ENCODE measurements at places on chromosomes 5 and 9. TPM values are rescaled to one million over a fixed set of nuclear protein-coding genes. Genes with fewer than 3 reads are reported as not detected.

GRCh38 chr5:39108987-39109386 lies 34.8 kb upstream of the RICTOR start:
- DNase-seq: no peak

DNA sequence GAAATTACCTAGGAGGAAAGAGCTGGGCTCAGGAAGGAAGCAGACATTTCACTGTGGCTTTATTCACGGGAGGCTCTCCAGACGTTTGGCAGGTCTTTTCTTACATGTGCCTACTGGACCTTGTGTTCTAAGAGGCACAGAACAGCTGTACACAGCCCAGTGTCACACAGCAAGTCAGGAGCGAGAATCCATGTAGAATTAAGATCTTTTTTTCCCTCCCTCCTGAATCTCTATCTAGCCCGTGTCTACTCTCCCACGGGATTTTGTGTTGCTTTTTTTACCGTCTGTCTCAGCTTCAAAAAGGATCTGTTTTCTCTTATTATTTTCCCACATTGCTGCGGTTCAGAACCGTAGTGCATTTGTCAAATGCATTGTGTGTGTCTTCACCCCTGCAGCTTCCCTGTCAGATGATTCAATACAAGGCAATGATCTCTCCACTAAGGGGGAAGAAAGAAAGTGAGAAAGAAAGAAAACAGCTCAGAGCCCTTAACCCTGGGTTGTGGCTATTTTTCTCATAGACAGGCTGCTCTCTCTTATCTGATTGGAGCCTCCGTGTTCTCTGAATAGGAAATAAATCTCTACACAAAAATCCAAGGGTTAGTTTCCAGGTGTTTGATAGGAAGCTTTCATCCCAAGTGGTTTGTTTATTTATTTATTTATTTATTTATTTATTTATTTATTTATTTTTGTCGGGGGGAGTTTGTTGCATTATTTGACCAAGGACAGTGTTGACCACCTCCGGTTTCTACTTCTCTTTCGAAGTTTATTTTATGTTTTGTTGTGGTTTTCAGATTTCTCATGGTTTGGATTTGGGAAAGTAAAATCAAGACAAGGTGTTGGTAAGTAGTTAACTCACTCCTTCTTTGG lies 191.0 kb downstream of the NTRK2 start:
- no peak for DNase-seq

DNA sequence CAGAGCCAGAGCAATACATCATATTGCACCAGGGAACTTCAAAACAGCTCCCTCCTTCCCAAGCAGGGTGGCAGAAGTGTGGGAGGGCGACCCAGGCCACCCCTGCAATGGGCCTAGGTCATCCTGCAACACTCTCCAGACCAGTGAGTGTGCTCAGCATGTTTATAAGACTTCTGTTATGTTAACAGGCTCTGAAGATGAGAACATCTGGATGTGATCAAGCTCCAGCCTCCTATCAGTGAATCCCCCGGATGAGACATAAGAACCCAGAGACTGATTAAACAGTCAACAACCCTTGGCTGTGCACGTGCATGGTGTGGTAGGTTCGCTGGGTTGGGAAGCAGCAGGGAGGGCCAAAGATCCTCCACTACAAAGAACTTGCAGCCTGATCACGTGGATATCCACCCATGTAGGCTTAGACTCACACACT lies 63.3 kb downstream of the ABCA1 start:
- no peak for DNase-seq

DNA sequence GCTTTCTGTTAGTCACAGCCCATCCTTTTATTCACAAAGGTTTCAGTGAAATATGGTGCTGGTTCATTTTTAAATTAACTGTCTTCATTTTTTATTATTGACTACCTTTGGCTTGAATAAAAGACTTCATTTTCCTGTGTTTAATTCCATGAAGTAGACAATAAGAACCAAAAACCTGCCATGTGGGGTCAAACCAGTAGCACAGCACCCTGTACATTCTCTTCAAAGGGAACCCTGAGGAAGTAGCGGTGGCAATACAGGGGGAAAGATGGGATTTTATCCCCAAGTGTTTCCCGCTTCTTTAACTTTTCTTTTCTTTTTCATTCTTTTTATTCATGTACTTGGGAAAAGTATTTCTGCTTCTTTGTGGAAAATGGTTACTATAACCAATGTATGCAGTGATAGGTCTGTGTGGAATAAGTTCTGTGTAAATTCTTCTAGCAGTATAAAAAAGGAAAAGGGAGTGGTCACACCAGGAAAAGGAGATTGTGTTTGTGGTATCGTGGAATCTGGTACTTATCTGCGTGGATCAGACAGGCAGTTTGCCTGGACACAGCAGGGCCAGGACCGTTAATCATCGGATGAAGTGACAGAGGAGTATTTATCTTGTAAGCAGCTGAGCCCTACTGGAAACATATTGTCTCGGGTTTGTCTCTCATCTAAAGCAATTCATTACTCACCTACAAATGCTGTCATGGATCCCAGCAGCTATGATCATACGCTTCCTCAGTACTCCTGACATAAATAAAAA lies 94.2 kb downstream of the PPIC start:
- DNase-seq: no peak

GRCh38 chr5:14032918-14033317 lies 88.4 kb upstream of the DNAH5 start:
- DNase-seq: no peak

- no peak for DNase-seq
Observed at GRCh38 chr5:93348231-93348630, 232.8 kb downstream of the NR2F1-AS1 start.

- DNase-seq: no peak
Observed at GRCh38 chr9:75133396-75133795, 45.1 kb downstream of the OSTF1 start.

DNA sequence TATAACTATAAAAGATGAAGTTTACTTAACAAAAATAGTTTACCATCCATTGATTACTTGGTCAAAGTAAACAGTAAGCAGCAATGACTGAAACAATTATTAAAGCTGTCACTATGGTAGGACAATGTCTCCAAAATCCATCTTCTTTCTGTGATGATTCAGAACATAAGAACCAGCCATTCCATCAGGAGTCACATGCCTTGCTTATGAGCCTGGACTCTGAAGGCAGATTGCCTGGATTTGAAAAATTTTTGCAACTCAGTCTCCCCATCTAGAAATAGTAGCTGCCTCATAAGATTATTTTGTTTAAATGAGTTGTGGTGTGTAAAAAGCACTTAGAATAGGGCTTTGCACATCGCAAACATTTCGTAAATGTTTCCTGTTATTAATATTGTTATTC lies 136.2 kb downstream of the LIFR start:
- DNase-seq: no peak

GRCh38 chr5:163245584-163245983 lies 191.8 kb upstream of the CCNG1 start:
- no peak for DNase-seq

- DNase-seq: no peak
Observed at GRCh38 chr5:61450493-61451279, 118.6 kb downstream of the ZSWIM6 start.

GRCh38 chr5:117486261-117486660 lies 911.6 kb upstream of the SEMA6A start:
- no peak for DNase-seq

DNA sequence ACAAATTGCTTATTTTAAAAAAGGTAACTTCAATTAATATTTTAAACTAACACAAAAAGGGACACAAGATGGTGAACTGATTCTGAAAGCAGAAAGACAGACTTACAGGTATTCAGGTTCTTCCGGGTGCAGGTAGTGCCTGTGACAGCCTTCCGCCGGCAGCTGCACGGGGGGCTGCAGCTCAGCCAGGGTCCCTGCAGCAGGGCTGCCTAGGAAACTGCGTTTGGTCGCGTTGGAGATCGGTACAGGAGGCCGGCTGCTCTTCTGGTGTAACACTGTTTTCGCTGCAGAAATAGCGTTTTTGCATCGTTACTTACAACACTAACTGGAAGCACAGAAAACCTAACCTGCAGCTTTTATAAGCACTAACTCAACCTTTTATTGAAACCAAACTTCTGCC lies 80.0 kb downstream of the CAMSAP1 start:
- no peak for DNase-seq

- DNase-seq: no peak
Observed at GRCh38 chr5:109901628-109901981, 211.9 kb downstream of the MAN2A1 start.

DNA sequence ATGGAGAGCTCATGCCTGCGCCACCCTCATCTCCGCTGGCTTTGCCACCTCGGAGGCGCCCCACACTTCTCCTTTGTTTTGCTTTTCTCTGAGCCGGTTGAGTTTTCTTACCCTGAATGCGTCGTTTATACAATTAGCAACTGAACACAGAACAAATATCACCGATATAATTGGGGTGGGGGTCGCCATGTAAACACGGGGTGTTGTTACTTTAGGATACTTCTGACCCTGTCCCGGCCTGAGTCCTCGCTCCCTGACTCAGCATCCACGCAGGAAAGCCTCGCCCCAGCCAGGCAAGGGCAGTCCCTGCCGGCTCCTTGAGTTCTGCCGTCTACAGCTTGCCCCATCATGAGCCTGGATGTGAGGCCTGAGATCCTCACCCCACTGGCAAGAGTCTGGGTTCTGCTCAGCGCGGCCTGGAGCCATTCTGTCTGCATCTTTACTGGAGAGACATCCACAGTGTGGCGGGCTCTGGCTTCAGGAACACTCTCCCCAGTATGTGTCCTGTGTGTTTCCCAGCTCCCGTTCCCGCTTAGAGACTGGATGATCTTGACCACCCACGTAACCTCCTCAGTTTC lies 5.5 kb downstream of the NKX2-5 start:
- DNase-seq: no peak

DNA sequence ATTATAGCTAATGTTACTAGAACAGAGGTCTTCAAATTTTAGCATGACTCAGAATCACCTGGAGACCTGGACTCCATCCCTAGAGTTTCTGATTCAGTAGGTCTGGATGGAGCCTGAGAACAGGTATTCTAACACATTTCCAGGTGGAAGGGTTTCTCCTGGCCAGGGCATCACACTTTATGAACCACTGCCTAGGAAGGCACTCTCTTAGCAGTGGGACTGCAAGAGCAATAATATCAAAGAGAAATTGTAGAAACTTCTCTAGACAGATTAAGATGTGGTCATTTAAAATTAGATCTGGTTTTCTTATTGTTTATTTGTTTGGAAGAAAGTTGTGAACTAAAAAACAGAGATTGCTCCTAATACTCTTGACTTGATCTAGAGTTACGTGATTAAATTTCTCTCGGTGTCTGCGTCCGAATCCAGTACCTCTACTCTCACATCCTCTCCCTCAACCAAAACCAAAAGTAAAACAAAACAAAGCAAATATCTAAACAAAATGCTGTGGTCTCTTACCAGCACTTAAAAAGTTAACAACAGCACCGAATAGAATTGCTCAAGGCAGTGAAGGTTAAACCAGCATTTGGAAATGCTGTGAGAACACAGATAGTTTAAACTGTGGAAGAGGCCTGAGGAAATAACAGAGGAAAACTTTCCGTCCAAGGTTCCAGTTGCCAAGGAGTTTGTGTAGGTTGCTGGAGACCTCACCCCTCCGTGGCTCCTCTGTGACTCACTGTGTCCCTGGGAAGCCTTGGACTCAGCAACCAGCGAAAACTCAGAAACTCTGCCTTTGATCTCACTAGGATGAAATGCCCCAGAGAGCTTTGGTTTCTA lies 193.4 kb downstream of the ARRDC3 start:
- no peak for DNase-seq

- no peak for DNase-seq
Observed at GRCh38 chr9:115415450-115415849, 297.5 kb upstream of the TNC start.

DNA sequence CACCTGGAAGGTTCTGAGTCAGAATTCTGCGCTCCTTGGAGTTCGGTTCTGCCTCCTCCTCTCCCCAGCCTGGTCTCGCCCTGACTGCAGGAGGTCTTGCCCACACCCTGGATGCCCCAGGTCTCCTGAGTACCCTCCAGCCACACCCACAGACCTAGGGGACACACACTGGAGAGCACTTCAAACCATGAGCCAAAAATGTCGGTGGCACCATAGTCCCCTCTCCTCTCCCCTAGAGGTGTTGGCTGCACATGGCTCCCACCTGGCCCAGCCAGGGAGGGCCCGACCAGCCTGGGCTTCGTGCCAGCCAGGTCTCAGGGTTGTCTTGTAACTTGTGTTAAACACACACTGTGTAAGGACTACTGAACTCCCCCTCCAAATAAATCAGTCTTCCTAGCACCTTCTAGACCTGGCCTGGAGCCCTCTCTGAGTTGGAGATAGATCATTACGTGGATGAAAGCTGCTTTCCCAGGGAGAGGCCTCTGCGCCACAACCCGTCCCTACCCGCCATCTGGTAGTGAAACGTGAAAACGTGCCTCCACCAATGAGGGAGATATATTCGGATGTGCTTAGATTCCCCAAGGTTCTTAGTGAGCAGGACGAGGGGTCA lies 49.9 kb upstream of the CTSL start:
- DNase-seq: no peak

- DNase-seq: no peak
Observed at GRCh38 chr5:125109293-125109692, 362.9 kb upstream of the ZNF608 start.

DNA sequence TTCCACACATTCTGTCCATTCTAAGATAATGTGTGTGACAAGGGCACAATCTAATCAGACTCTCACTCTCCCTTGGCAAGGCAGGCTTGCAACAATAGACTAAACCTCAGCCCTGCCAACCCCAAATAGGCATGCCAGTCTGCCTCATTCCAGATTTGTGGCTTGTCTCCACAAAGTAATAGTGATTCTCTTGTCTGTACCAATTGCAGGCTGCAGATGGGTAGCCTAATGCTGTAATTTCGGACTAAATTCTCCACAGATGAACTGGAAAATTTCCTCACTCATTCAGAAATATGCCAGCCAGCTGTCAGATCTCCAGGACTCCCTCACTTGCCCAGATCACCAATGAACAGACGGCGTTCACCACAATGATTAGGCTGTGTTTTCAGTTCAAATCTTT lies 413.6 kb downstream of the ELAVL2 start:
- DNase-seq: no peak

DNA sequence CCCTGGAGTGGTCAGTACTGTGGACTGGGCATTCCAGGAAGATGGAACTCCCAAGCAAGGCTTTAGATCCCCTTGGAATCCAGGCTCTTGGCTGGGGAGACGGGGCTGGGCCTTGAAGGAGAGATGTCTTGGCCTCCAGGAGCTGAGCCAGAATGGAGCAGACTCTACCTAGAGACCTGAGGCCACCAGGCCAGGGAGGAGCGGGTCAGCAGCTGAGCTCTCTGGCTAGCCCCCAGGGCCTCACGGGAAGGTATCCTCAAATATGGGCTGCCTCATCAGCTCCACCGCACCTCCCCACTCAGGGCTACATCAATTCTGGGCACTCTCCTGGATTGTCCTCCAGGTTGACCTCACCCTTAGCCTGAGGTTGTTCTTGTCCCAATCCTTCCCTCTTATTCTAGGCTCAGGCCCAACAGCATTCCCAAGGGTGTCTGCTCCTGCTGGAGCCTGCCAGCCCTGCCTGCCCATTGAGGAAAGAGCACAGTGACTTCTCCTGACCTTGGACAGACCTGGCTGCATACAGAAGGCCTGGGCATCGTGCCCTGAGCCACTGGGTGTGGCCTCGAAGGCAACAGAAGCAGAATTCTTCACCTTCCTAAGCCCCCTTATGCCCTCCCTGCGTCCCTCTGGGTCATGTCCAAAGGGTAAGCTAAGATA lies 3.0 kb upstream of the PDLIM4 start:
- DNase-seq: no peak

GRCh38 chr5:154590093-154590724 lies 112.2 kb upstream of the HAND1 start:
- no peak for DNase-seq

SIGMAR1 gene
- 109 TPM for total RNA-seq

PLAC8L1 gene
- total RNA-seq: 0.74 TPM

HTR1A gene
- total RNA-seq: not detected

CDH9 gene
- total RNA-seq: not detected

IRX2 gene
- total RNA-seq: not detected

ZFP2 gene
- 0.18 TPM for total RNA-seq

MARCHF6 gene
- 111 TPM for total RNA-seq

PTGS1 gene
- total RNA-seq: 0.71 TPM

MZB1 gene
- total RNA-seq: 48.3 TPM
